Activated CD4-positive, alpha-beta T cell treated with anti-CD3 and anti-CD28 coated beads for 24 hours (primary cell): ENCODE measurements at places on chromosomes 3 and 15.
A peak's percentile ranks its signal among the peaks of the same experiment; 100 is the strongest.

GRCh38 chr3:165464736-165465135, 268.6 kb upstream of the SLITRK3 start:
- DNase-seq = no peak

- no peak for DNase-seq
Measured at GRCh38 chr3:129460155-129460554, 20.1 kb downstream of the IFT122 start.

DNA sequence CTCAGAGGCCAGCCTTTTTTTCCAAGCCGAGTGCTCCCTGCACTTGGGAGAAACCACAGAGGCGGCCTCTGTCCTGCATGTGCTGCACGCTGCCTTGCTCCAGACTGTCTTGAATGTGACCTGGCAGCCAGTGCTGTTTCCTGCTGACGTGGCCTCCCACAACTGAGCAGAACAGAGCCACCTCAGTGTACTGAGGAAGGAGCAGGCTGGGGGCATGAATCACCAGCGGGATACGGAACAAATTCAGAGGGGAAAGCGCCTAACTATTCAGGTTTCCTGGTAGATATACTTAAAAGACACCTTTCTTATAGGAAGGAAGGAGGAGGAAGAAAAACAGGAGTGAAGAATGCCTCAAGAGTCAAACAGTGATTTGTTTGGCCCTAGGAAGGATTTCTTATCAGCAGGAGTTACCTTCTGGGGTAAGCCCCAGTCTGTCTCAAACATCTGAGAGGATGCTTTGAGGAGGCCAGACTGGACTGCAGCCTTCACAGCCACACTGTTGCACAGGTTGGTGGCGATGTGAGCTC, 114.0 kb downstream of the FNDC3B start:
- no peak for DNase-seq

- DNase-seq = no peak
Measured at GRCh38 chr3:127461286-127461910, 129.1 kb downstream of the TPRA1 start.

DNA sequence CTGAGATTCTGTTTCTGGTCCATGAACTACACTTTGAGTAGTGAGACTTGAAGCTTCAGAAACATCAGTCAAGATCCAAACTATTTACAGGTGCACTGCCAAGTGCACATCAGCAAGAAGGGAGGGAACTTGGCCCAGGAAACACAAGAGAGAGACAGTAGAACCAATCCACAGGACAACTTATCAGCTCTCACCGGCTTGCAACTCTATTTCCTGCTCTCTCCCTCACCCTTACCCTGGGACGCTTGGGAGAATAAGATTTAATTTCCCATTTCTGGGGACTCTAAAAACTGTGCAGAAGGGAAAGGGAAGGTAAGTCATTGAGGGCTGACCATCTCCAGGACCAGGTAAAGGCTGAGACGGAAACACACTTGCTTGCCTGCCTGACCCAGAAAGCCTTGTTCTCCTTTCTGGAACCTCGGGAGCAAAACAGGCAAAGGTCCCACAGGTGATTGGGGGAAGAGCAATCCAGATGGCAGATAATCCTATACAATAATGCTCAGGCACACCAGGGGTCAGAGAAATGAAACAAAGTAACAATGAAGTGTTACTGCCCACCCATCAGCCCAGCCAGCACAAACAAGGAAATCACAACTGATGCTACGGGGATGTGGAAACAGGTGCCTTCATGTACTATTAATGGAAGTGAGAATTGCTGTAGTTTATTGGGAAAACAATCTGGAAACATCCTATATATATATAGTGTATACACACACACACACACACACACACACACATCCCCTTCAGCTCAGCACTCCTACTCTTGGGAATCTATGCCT, 154.4 kb downstream of the XXYLT1 start:
- DNase-seq = no peak

DNA sequence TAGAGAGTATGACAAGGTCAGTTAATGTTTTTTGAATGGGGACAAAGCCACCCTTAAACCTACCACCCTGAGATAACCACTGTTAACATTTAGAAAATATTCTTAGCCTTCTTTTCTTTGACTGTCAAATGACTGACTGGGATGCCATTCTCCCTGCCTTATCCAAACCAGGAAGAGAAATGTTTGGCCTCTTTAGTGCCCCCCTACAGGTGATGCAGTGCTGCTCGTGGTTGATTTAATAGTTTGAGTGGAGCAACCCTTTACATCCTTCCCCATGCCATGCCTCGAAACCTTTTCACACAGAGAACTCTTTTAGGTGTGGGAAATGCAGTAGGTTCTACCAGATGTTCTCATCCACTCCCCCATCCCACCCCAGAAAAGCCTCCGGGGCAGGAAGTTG, 38.7 kb upstream of the UMPS start:
- no peak for DNase-seq

DNA sequence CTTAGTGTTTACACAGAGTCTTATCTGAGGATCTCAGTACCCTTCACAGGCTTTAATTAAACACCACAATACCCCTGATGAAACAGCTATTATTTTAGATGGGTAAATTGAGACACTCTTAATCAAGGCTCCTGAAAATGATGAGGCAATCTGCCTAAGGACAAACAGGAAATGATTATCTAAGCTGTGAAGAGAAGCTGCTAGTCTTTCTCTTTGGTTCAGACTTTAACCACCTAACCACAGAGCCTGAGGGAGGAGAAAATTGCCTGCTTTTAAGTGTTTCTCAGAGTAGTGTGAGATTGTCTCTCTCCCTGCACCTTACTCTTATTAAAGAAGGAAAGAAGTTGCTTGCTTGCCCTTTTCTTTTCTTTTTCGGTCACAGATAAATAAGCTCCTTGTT, 364.3 kb upstream of the ADAMTS9 start:
- DNase-seq = no peak

GRCh38 chr15:63752075-63752684, 81.6 kb downstream of the HERC1 start:
- DNase-seq = no peak

DNA sequence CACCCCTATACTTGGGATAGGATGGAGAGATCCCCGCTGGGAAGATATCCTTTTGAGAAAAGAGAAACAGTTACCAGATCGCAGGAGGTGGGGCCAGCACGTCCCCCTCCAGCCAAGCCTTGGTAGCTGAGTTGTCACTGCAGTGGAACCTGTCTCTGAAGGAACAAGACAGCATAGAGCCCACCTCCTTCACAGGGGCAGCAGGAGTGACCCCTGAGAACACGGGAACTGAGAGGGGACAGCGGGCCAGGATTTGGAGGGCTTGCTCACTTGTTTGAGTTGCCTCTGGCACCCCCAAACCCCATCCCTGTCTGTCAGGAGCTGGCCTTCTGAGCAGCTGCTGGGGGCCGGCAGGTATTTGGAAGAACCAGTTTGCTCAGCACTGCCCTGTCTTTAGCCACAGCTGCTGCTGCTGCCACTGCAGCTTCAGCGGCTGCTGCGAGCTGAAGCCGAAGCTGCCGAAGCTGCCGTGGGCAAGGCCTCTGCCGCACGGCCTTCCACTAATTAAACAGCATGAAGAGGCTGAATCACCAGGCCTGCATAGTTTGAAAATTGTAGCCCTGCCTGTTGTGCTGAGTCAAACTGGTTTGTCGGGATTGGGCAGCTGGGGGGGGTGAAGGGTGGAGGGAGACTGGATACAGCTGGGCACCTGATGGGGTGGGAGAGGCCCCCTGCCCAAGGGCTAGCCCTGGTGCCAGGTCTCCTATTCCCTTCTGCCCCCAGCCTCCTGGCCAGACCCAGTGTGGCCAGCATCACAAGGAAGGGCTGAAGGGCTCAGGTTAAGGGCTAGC, 4.0 kb downstream of the EPHB3 start:
- no peak for DNase-seq

GRCh38 chr15:31435261-31435911, 108.8 kb downstream of the KLF13 start:
- peak; percentile 63 for DNase-seq

DNA sequence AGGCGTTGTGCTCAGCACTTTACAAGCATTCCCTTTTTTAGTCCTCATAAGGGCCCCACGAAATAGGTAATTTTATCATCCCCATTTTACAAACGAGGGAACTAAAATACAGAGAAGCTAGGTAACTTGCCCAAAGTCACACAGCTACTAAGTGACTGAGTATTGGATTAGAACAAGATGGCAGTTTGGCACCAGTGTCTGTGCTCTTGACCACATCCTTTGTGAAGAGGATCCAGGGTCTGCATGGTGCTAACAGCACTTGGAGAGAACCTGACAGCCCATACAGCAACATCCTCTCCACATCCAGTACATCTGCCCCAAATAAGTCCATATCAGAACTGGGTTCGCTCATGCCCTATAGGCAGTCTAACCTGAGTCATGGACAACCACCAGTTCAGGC, 21.8 kb upstream of the DAPK2 start:
- DNase-seq = no peak

- no peak for DNase-seq
Measured at GRCh38 chr15:91561371-91562100, 292.0 kb upstream of the SLCO3A1 start.

- DNase-seq = no peak
Measured at GRCh38 chr15:42282926-42283325, 9.7 kb upstream of the TMEM87A start.
